ENCODE measurements at places on chromosomes 13 and 19.

- no peaks in the 10 kb centered on the region for H3K36me3 ChIP-seq
- H3K27ac ChIP-seq = no peak overlapping the region
These were observed 261.8 kb downstream of the KLF12 start for GRCh38 chr13:73872397-73872796.

- H3K4me3 ChIP-seq = no peak overlapping the region
- no peaks in the 10 kb centered on the region for H3K27me3 ChIP-seq
- no peaks in the 10 kb centered on the region for H3K4me1 ChIP-seq
- DNase-seq = no peak
- no peak overlapping the region for H3K27ac ChIP-seq
- H3K36me3 ChIP-seq = peaks cover 5% of the 10 kb centered on the region
These were observed 18.5 kb downstream of the RFXAP start for GRCh38 chr13:36837354-36838092.

GRCh38 chr13:50594276-50595051, 249.0 kb downstream of the DLEU7 start:
- H3K36me3 ChIP-seq = no peaks in the 10 kb centered on the region
- DNase-seq = no peak
- H3K4me3 ChIP-seq = no peak overlapping the region
- H3K4me1 ChIP-seq = no peaks in the 10 kb centered on the region
- H3K27me3 ChIP-seq = peaks cover 13% of the 10 kb centered on the region
- H3K27ac ChIP-seq = no peak overlapping the region

DNA sequence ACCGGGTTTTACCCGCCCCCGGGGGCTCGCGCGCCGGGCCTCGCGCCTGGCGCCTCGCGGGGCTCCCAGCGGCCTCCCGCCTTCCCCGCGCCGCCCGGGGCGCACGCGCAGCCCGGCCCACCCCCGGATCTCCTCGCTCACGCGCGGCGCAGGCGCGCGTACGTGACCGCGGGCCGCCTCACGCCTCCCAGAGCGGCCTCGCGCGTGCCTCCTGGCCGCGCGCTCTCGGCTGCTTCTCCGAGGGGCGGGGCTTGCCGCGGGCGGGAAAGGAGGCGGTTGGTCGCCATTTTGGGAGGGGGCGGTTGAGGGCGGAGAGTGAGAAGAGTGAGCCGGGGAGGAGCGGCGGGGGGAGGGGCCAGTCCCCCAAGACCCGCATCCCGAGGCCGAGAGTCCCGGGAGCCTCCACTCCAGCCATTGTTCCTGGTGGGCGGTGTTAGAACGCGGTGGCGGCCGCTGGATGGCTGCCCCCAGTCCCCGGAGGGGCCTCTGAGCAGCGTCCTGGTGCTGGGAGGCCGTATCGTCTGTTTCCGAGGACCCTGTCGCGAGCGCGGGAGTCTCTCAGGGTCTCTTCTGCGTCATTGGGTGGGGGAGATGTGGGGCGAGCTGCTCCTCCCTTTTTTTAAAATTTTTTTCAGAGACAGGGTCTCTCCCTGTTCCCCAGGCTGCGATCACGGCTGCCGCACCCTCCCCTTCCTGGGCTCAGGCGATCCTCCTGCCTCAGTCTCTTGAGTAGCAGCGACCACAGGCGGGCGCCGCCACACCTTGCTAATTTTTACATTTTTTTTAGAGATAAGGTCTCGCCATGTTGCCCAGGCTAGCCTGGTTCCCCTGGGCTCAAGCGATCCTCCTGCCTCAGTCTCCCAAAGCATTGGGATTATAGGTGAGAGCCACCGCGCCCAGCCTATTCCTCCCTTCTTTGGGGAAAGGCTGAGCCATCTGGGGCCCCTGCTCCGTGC, at the start of gene ZNF541:
Gene ZNF541 (minus strand): TSS at position 78 of the 956 bp plus-strand sequence. CDS start 17,292 bp downstream, outside the sequence.
- H3K4me3 ChIP-seq = no peak within 1 kb of the TSS
- no peaks in the 10 kb centered on the region for H3K4me1 ChIP-seq
- peaks cover 19% of the 10 kb centered on the region for H3K27me3 ChIP-seq
- no peaks in the 10 kb centered on the region for H3K36me3 ChIP-seq
- H3K27ac ChIP-seq = no peak within 1 kb of the TSS

- H3K4me3 ChIP-seq = no peak overlapping the region
- H3K27me3 ChIP-seq = no peaks in the 10 kb centered on the region
- no peak overlapping the region for H3K27ac ChIP-seq
These were observed 395.4 kb downstream of the GPC6 start for GRCh38 chr13:93621966-93622365.

GRCh38 chr13:23690668-23691067, 120.5 kb downstream of the TNFRSF19 start:
- no peak overlapping the region for H3K27ac ChIP-seq
- no peak for DNase-seq
- no peaks in the 10 kb centered on the region for H3K36me3 ChIP-seq
- H3K4me3 ChIP-seq = no peak overlapping the region

DNA sequence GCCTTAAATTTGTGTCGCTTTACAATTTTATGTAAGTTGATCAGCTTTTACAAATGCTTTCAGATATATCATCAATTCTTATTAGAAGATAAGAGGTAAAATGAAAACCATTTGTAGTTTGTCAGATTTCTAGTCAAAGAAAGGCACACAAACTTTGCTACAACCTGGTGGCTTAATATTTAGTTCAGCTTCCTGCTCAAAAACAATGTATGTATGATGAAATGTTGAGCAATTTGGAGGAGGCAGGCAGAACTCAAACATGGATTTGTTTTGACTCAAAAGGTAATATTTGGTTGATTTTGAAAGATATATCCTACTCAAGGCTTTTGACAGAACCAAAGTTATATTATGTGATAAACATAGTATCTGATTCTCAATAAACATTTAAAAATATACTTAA, 24.2 kb downstream of the NEK5 start:
- H3K4me3 ChIP-seq = no peak overlapping the region
- no peak for DNase-seq
- H3K4me1 ChIP-seq = peaks cover 8% of the 10 kb centered on the region
- no peaks in the 10 kb centered on the region for H3K27me3 ChIP-seq
- H3K36me3 ChIP-seq = no peaks in the 10 kb centered on the region
- peak overlapping the region; percentile 96 for H3K27ac ChIP-seq

- H3K27ac ChIP-seq = peak overlapping the region; percentile 65
- DNase-seq = peak; percentile 30
- H3K36me3 ChIP-seq = no peaks in the 10 kb centered on the region
- no peak overlapping the region for H3K4me3 ChIP-seq
- H3K4me1 ChIP-seq = peaks cover 11% of the 10 kb centered on the region
- no peaks in the 10 kb centered on the region for H3K27me3 ChIP-seq
These were observed 34.6 kb upstream of the SLC46A3 start for GRCh38 chr13:28753208-28753892.

- DNase-seq = no peak
- H3K27me3 ChIP-seq = no peaks in the 10 kb centered on the region
- no peaks in the 10 kb centered on the region for H3K4me1 ChIP-seq
- H3K4me3 ChIP-seq = no peak overlapping the region
These were observed 1587.0 kb upstream of the PRR20A start for GRCh38 chr13:55553701-55554100.

GRCh38 chr19:6273701-6274601, 5.8 kb downstream of the MLLT1 start:
- DNase-seq = peak; percentile 26
- no peak overlapping the region for H3K27ac ChIP-seq
- H3K4me1 ChIP-seq = peaks cover 29% of the 10 kb centered on the region
- H3K4me3 ChIP-seq = peak overlapping the region; percentile 36
- H3K36me3 ChIP-seq = peaks cover 9% of the 10 kb centered on the region
- H3K27me3 ChIP-seq = no peaks in the 10 kb centered on the region

DNA sequence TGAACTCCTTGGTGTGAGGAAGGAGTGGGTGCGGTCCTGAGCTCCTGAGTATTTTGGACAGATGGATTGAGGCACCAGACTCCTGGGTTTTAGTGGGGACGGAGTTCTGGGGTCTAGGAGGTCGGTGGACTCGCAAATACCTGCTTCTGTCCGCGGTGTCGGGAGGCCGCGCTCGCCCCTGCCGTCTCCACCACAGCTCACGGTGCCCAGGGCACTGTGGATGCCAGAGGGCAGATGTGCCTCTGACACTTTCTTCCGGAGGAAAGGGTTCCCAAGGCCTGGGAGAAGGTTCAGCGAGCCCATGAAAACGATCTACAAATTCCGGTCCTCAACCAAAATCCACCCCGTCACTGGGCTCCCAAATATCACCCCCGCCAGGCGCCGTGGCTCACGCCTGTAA, 3.3 kb downstream of the TULP2 start:
- H3K27me3 ChIP-seq = no peaks in the 10 kb centered on the region
- peaks cover 16% of the 10 kb centered on the region for H3K36me3 ChIP-seq
- H3K4me3 ChIP-seq = no peak overlapping the region
- no peak for DNase-seq
- peaks cover 24% of the 10 kb centered on the region for H3K4me1 ChIP-seq

- H3K36me3 ChIP-seq = no peaks in the 10 kb centered on the region
- H3K27me3 ChIP-seq = no peaks in the 10 kb centered on the region
- no peak for DNase-seq
- no peak overlapping the region for H3K4me3 ChIP-seq
- H3K4me1 ChIP-seq = peaks cover 10% of the 10 kb centered on the region
These were observed 13.6 kb upstream of the EPSTI1 start for GRCh38 chr13:43005460-43006236.

- no peak for DNase-seq
- no peaks in the 10 kb centered on the region for H3K36me3 ChIP-seq
- H3K27ac ChIP-seq = no peak overlapping the region
- no peak overlapping the region for H3K4me3 ChIP-seq
These were observed 146.2 kb downstream of the DCT start for GRCh38 chr13:94333131-94333820.

DNA sequence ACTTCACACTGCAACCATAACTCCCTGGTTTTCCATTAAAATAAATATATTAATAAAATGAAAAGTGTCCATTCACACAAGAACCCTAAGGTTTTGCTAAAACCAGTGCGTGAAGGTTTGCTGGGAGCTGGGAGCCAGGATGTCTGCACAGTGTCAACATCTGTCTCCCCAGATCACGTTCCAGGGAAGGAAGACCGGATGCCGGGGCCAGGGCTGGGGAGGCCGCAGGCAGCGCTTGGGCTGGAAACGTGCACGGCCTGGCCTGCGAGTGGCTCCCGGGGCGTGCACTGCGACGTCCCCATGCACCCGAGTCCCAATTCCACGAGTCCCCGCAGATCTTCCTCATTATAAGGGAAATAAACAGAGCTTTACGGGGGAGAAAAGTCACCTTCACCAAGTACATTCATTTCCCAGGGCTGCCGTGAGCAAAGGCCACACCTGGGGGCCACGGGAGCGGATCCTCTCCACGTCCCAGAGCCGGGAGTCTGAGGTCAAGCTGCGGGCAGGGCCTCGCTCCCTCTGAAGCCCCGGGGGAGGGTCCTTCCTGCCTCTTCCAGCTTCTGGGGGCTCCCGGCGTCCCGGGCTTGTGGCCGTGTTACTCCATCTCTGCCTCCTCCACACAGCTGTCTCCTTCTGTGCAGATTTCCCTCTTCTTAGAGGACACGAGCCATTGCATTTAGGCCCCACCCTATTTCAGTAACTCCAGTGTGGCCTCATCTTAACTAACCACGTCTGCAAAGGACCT, 12.8 kb downstream of the SHC2 start:
- H3K36me3 ChIP-seq = no peaks in the 10 kb centered on the region
- H3K27me3 ChIP-seq = no peaks in the 10 kb centered on the region
- H3K4me1 ChIP-seq = no peaks in the 10 kb centered on the region
- no peak for DNase-seq
- H3K4me3 ChIP-seq = no peak overlapping the region
- no peak overlapping the region for H3K27ac ChIP-seq

- no peak overlapping the region for H3K4me3 ChIP-seq
- H3K27ac ChIP-seq = no peak overlapping the region
- H3K27me3 ChIP-seq = no peaks in the 10 kb centered on the region
- DNase-seq = no peak
- peaks cover 8% of the 10 kb centered on the region for H3K4me1 ChIP-seq
These were observed 4.8 kb upstream of the ATF5 start for GRCh38 chr19:49924004-49924880.

GRCh38 chr13:25192936-25193335, 20.8 kb upstream of the AMER2 start:
- no peaks in the 10 kb centered on the region for H3K36me3 ChIP-seq
- H3K4me1 ChIP-seq = no peaks in the 10 kb centered on the region
- peaks cover 87% of the 10 kb centered on the region for H3K27me3 ChIP-seq
- no peak overlapping the region for H3K27ac ChIP-seq
- H3K4me3 ChIP-seq = no peak overlapping the region

DNA sequence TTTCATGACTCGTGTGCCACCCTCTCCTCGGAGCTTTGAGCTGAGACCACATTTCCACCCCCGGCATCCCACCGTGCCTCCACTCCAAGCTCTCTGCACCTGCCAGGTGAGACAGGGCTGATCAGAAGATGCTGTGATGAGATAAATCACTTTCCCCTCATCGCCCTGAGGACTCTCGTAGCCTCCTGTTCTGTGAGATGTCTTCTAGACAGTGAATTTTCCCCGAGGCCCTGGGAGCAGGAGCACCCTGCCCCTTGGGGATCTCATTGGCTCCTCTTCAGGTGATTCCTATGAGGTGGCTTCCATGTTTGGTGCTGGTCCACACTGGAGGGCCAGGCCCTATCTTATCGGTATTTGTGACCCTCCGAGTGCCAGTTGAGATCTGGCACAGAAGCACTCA, 154.0 kb upstream of the TSHZ3 start:
- no peaks in the 10 kb centered on the region for H3K36me3 ChIP-seq
- no peak for DNase-seq
- no peaks in the 10 kb centered on the region for H3K27me3 ChIP-seq
- no peak overlapping the region for H3K27ac ChIP-seq
- H3K4me1 ChIP-seq = no peaks in the 10 kb centered on the region
- H3K4me3 ChIP-seq = no peak overlapping the region

GRCh38 chr13:24842549-24843274, 78.7 kb downstream of the RNF17 start:
- H3K27ac ChIP-seq = no peak overlapping the region
- H3K36me3 ChIP-seq = no peaks in the 10 kb centered on the region
- H3K4me3 ChIP-seq = no peak overlapping the region

- no peak overlapping the region for H3K4me3 ChIP-seq
- H3K27me3 ChIP-seq = no peaks in the 10 kb centered on the region
- H3K36me3 ChIP-seq = no peaks in the 10 kb centered on the region
These were observed 5.0 kb upstream of the TINCR start for GRCh38 chr19:5572556-5573286.

DNA sequence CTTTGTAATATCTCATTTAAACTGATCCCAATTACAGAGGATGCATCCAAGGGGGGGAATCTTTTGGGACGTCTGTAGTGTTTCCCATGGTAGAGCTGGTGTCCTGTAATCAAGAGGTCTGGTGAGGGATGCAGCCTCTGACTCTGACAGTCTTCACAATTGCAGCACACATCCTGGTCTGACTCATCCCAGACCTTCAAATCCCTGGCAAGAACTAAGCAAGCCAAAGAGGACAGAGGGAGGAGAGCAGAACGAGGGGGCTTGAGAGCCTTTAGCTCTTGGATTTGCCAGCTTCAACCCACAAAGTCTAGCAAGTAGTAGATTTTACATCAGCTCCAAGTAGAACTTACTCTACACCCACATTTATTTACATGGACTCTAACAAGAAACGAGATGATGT, 17.3 kb upstream of the FCGBP start:
- H3K27me3 ChIP-seq = no peaks in the 10 kb centered on the region
- H3K36me3 ChIP-seq = peaks cover 2% of the 10 kb centered on the region
- no peak overlapping the region for H3K4me3 ChIP-seq
- peaks cover 43% of the 10 kb centered on the region for H3K4me1 ChIP-seq

GRCh38 chr19:2547033-2547680, 71.2 kb downstream of the GADD45B start:
- H3K4me1 ChIP-seq = peaks cover 27% of the 10 kb centered on the region
- peaks cover 25% of the 10 kb centered on the region for H3K36me3 ChIP-seq
- peak overlapping the region; percentile 83 for H3K27ac ChIP-seq
- H3K4me3 ChIP-seq = peak overlapping the region; percentile 39

GRCh38 chr13:106561551-106562170, 6.3 kb downstream of the ARGLU1 start:
- H3K27me3 ChIP-seq = no peaks in the 10 kb centered on the region
- no peak for DNase-seq
- H3K4me3 ChIP-seq = no peak overlapping the region
- H3K27ac ChIP-seq = no peak overlapping the region

Measured in Calu3 (cell line).